ENCODE measurements at places on chromosomes 12 and 14. TPM values are rescaled to one million over a fixed set of nuclear protein-coding genes. Genes with fewer than 3 reads are reported as not detected.

Gene ZNF10
- total RNA-seq: 10.8 TPM

Gene RASAL1
- 1.0 TPM for total RNA-seq

GRCh38 chr12:104814944-104815343, 143.1 kb downstream of the SLC41A2 start:
- H3K36me3 ChIP-seq: peaks cover 2% of the 10 kb centered on the region
- H3K27ac ChIP-seq: no peak overlapping the region

GRCh38 chr14:68794851-68795596, 2.2 kb upstream of the ZFP36L1 start:
- H3K4me1 ChIP-seq: peaks cover 35% of the 10 kb centered on the region
- H3K36me3 ChIP-seq: peaks cover 11% of the 10 kb centered on the region
- peak overlapping the region; percentile 100 for H3K27ac ChIP-seq
- H3K4me3 ChIP-seq: peak overlapping the region; percentile 89
- no peak for DNase-seq

DNA sequence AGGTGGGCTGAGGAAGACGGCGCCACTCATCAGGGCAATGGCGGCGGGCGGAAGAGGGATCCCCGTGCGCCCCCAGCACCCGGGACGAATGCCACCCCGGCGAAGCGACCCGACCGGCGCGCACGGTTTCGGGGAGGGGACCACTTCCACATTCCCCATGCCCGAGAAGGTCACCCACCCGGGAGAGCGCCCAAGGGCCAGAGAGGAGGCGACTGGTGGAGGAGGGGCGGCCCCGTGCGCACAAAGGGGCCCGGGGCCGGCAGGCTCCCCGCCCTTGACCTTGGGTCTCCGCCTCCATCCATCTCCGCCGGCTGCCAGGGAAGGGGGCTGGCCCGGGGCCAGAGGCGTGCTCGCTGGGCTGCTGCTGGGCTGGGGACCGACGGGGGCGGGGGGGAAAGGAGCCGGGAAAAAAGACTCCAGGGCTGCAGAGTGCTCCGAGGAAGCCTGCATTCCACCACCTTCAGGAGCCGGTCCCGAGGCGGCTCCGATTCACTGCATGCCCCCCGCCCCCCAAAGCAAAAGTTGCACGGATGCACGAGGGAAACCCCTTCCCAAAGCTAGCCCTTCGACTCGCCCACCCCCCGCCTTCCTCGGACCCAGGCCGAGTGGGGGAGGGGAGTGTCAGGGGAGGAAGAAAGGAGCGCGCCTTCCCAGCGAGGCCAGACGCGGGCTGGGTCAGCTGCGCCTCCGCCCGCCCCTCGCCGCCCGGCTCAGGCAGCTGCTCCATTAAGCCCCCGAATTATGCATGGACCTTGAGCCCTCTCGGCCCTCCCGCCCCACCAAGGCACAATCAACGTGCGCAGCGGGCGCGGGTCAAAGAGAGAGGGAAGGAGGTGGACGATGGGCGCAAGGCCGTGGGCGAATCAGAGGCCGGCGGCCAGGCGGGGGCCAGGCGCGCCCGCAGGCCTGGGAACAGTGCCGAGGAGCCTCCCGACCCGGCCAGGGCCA, 26.2 kb downstream of the BCL11B start:
- H3K4me1 ChIP-seq: peaks cover 77% of the 10 kb centered on the region
- H3K4me3 ChIP-seq: peak overlapping the region; percentile 85
- H3K27ac ChIP-seq: peak overlapping the region; percentile 95

GRCh38 chr12:128021561-128021960, 245.4 kb upstream of the TMEM132C start:
- no peaks in the 10 kb centered on the region for H3K36me3 ChIP-seq
- no peak overlapping the region for H3K27ac ChIP-seq
- no peak for DNase-seq
- no peak overlapping the region for H3K4me3 ChIP-seq
- no peaks in the 10 kb centered on the region for H3K27me3 ChIP-seq

GRCh38 chr12:70691018-70691672, 53.9 kb upstream of the PTPRB start:
- peaks cover 2% of the 10 kb centered on the region for H3K4me1 ChIP-seq
- H3K36me3 ChIP-seq: no peaks in the 10 kb centered on the region
- DNase-seq: no peak
- no peak overlapping the region for H3K27ac ChIP-seq
- peaks cover 2% of the 10 kb centered on the region for H3K27me3 ChIP-seq

GRCh38 chr12:5260591-5261086, 171.3 kb upstream of the NTF3 start:
- H3K27me3 ChIP-seq: no peaks in the 10 kb centered on the region
- no peak overlapping the region for H3K4me3 ChIP-seq
- H3K27ac ChIP-seq: no peak overlapping the region
- H3K36me3 ChIP-seq: no peaks in the 10 kb centered on the region

DNA sequence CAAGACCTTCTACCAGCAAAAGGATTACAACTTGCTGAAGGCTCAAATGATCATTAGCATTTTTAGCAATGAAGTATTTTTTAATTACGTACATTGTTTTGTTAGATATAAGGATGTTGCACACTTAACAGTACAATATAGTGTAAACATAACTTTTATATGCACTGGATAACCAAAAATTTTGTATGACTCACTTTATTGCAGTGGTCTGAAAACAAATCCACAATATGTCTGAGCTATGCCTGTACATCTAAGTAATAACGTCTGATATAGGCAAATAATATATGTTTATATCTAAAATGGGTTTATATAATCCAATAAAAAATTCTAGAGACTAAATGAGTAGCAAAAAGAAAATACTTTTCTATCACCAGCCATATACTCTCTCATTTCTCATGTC, 10.6 kb downstream of the ANKS1B start:
- no peak overlapping the region for H3K4me3 ChIP-seq
- H3K36me3 ChIP-seq: no peaks in the 10 kb centered on the region
- no peaks in the 10 kb centered on the region for H3K4me1 ChIP-seq
- DNase-seq: no peak
- H3K27ac ChIP-seq: no peak overlapping the region

- H3K36me3 ChIP-seq: no peaks in the 10 kb centered on the region
- peak; percentile 51 for DNase-seq
- H3K4me1 ChIP-seq: peaks cover 39% of the 10 kb centered on the region
- H3K27me3 ChIP-seq: no peaks in the 10 kb centered on the region
Observed at GRCh38 chr14:35365130-35366055, 39.2 kb downstream of the NFKBIA start.

- H3K27ac ChIP-seq: no peak overlapping the region
- peaks cover 5% of the 10 kb centered on the region for H3K36me3 ChIP-seq
- no peak overlapping the region for H3K4me3 ChIP-seq
- H3K27me3 ChIP-seq: no peaks in the 10 kb centered on the region
- no peak for DNase-seq
Observed at GRCh38 chr14:88621100-88621499, 58.3 kb downstream of the ZC3H14 start.

Data from activated naive CD8-positive, alpha-beta T cell treated with anti-CD3 and anti-CD28 coated beads, Interleukin-2, amount 10 ng/mL, durations not matched to agents 7 days and 5 days (primary cell).